ENCODE measurements at places on chromosomes 1 and 21.

- DNase-seq = no peak
Measured at GRCh38 chr1:31297277-31298247, 730 bp downstream of the ZCCHC17 start.

GRCh38 chr1:42944246-42944928, 14.3 kb downstream of the SLC2A1 start:
- no peak for DNase-seq

GRCh38 chr21:45517249-45518065, 24.8 kb downstream of the SLC19A1 start:
- DNase-seq = no peak

GRCh38 chr1:155006601-155007101, 4.0 kb downstream of the ZBTB7B start:
- peak; percentile 54 for DNase-seq

- DNase-seq = no peak
Measured at GRCh38 chr1:152743371-152744145, 14.3 kb upstream of the KPRP start.

- no peak for DNase-seq
Measured at GRCh38 chr1:223417444-223417843, 24.2 kb downstream of the CCDC185 start.

GRCh38 chr1:108880850-108881249, 4.1 kb downstream of the GPSM2 start:
- DNase-seq = no peak

DNA sequence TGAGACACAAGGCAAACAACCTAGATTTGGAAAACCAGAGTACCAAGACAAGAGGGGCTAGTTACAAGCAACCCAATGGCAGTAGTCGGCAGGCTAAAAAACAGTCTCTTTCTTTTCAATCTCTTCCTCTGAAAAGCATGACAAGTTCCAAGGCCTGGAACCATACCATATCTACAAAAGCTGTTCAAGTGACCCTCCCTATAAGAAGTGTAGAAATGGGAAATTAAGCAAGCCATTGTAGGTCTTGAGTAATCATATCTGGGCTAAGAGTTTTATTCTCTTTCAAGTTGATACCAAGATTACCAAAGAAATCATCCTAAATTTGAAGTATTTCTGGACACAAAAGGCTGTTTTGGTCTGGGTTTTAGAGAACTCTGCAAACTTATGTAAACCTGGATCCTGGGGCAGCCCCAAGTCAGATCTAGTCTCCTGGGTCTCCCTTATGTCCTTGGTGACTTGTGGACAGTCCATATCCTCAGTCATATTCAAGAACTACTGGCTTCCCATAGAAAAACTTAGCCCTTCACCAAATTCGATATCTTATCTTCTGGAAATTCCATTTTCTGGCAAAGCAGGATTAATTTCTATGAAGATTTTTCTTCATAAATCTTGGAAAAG, 24.7 kb downstream of the FMO3 start:
- DNase-seq = no peak

DNA sequence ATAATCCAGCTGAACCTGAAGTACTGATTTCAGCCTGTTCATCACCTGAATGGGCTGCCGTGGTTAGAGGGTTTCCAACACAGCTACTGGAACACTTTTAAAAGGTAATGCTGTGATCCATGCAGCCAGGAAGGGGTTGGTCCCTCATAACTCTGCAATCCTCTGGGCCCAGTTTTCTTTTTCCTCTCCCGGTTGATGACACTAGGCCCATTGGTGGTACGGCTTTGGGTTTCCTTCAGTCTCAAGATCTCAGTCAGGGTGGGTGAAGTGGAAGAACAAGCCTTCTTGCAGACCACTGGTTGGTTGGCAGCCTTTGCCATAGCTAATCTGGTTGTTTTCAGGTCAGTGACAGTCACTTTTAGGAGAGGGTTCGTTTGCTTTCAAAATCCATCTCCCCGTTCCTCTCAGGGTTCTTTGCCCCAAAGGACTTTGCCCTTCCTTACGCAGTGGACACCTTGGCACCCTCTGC, 502 bp upstream of the SLC35A3 start:
- peak; percentile 12 for DNase-seq

- no peak for DNase-seq
Measured at GRCh38 chr21:42071146-42071737, at the start of gene UMODL1. Gene UMODL1, plus strand, starts transcription at chr21:42071317. Its CDS starts 0 bp downstream, at chr21:42071317.

- DNase-seq = no peak
Measured at GRCh38 chr1:2082064-2082463, 31.9 kb downstream of the PRKCZ start.

DNA sequence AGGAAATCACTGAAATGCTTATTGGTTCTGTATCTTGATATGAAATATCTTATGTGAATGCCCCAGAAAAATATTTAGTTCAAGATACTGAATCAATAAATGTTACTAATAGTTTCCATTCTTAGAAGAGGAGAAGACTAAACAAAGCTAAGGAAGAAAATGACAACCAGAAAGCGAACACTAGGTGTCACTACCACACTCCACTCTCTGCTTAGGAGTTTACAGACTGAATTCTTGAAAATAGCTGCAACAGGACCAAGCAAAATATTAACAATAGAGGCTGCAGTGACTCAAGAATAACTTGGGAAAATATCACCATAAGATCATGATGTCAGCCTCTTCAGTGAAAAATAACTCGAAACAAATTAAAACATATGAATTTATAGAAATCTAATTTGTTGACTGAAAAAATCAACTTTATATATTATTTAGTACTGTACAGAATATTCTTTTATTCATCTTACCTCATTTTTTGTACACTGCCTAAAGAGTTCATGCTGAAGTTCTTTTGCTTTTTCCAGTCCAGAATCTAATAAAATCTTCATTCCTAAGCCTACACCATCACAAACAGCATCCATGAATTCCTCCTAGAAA, 61.6 kb downstream of the KIF14 start:
- DNase-seq = peak; percentile 37

DNA sequence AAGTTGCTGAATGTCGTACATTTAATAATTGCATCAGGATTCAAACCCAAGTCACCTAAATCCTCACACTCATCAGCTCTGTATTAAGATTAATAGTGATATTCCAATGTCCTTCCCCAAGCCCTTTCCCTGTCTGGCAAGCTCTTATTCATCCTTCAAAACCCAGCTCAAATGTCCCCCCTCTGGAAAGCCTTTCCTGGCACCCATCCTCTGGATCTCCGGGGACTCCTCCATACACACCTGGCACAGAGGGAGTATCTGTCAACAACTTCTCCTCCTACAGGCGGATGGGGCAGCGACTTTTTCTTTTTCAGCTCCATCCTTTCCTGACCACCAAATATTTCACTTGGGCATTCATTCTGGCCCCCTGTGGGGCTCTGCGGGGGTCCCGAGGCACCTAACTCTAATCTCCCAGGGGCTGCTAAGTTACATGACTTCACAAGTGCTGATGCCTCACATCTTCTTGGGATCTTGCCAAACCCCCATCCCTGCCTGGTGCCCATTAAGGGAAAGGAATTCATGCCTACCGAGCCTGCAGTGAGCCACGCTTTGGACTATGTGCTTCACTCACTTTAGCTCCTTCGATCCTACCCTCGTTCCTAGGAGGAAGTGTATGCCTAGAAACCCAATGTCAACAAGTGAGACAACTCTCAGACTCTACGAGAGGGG, 15.2 kb downstream of the TINAGL1 start:
- no peak for DNase-seq

- no peak for DNase-seq
Measured at GRCh38 chr1:147541672-147542568, 619 bp downstream of the BCL9 start.

GRCh38 chr1:3525551-3526482, 71.4 kb downstream of the ARHGEF16 start:
- DNase-seq = no peak

DNA sequence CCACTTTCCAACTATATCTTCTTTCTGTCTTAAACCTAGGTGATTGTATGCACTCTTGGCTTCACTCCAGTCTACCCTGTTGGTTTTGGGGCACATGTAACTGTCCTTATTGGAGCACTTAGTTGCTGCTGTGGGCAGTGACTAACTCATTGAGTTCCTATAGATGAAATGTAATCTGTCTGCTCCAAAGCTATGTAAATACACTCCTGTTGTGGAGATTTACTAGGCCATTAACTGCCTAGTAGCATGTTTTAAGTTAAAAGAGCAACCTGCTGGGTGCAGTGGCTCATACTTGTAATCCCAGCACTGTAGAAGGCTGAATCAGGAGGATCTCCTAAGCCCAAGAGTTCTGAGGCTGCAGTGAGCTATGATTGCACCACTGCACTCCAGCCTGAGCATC, 137.6 kb downstream of the ZMYM4 start:
- DNase-seq = no peak

- no peak for DNase-seq
Measured at GRCh38 chr1:27004471-27005165, 8.0 kb downstream of the TENT5B start.

DNA sequence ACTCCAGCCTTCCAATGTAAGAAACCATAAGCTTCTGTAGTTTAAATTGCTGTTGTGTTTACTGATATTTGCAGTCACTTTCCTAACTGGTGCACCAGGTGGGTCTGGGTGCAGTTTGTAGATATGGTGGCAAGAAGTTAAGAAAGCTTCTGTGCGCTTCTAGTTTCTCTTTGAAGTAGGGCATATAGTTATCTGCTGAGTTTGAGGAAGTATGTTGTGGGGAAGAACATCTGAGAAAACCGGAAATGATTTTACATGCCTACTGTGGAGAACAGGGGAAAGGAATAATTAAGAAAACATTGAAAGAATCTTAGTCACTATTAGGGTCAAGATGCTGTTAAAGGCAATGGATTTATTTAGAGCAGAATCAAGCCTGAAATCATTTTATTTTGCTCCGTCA, 14.9 kb upstream of the SLC44A5 start:
- DNase-seq = peak; percentile 93

- DNase-seq = no peak
Measured at GRCh38 chr1:46011121-46011695, 121.2 kb downstream of the PIK3R3 start.

DNA sequence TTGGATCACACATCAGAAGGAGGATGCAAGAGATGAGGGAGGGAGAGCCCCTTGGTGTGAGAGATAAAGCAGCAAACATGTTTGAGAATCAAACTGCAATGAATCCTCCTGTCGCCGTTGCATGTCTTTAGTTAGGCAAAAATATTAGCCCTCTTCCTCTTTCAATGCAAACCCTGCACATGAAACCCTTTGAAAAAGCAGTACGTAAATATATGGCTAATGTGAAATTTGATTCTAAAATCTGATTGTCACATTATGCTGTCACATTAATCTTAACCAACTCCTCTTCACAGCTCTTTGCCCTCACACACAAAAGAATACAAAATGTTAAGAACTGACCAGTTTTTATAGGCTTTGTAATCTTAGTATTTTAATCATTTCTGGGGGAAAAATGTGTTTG, 63.4 kb downstream of the WDR64 start:
- no peak for DNase-seq

- peak; percentile 63 for DNase-seq
Measured at GRCh38 chr1:156383023-156383422, 14.0 kb downstream of the RHBG start.

- DNase-seq = no peak
Measured at GRCh38 chr1:222370913-222371675, 176.8 kb downstream of the HHIPL2 start.

- DNase-seq = no peak
Measured at GRCh38 chr1:34831721-34832246, 27.8 kb downstream of the SMIM12 start.

GRCh38 chr1:197041486-197042353, 25.3 kb downstream of the F13B start:
- no peak for DNase-seq

DNA sequence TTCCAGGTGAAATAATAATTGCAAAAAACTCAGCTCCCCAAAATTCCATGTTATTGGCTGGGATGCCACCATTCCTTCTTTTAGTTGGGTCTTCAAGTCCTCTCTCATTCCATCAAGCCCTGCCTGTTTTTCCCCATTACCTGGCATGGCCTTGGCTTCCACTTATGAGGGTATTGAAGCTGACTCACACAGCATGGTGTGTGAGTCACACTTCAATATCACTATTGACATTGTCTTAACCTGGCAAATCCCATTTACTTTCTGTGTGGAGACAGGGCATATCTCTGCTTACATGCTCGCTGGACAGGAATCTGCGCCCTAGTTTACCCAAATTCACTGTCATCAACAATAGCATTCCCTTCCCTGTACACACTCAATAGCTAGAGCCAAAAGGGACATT, 1806.8 kb downstream of the BRINP3 start:
- DNase-seq = no peak

DNA sequence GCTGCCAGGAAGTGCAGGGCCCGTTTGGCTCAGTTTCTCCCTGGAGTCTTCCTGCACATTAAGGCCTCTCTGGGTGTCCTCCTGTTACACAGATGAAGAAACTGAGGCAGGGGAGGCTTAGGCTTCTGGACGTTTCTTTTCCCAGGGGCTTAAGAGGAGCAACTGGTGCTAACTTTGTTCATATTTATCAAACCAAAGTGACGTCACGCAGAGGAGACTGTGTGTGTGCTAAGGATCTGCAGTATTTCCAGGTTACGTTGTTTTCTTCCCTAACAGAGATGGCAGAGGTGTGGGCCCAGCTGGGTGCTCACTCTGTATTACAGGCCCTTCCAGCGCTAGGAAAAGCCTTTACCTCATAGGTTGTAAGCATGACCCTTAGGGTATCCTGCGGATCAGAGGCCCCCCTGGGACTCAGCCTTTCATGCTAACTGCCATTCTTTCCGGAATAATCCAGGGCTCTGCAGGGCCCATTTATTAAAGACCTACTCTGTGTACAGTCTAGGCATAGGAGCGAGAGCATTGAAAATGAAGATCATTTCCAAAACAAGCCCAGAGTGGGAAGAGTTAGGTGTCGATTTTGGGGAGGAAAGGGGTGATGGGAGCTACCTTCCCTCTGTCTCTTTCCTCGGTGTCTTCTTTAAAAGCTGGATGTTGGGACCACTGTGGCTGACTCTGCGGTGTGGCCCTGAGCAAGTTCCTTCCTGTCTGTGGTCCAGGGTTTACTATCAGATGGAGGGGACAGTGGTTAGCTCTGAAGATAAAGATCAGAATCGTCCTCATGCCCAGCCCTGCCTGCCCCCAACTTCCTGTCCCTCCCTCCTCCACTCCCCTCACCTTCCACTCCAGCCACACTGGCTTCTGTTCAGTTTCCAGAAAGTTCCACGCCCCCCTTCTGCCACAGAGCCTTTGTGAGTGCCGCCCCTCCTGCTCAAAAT, 4.6 kb downstream of the AGTRAP start:
- DNase-seq = peak; percentile 76

- no peak for DNase-seq
Measured at GRCh38 chr1:27137544-27138075, 17.3 kb downstream of the SLC9A1 start.

DNA sequence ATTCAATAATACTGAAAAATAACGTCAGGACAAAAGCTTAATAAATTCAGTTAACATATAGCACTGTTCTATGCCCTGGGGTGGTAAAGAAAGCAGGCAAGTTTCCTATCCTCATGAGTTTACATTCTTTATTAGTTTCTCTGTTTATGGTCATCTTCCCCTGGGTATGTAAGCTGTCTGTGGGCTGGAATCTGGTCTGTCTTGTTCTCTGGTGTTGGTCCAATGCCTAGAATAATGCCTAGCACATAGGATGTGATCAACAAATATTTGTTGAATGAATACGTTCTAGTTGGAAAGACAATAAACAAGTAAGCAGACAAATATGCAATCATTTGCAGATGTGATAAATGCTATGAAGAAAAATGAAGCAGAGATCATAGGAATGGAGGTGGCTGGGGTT, 7.2 kb upstream of the IGSF3 start:
- no peak for DNase-seq

GRCh38 chr1:11645670-11646265, 8.5 kb downstream of the FBXO2 start:
- DNase-seq = peak; percentile 71
